ENCODE measurements at places on chromosomes 7 and 10.
A peak's percentile ranks its signal among the peaks of the same experiment; 100 is the strongest.

DNA sequence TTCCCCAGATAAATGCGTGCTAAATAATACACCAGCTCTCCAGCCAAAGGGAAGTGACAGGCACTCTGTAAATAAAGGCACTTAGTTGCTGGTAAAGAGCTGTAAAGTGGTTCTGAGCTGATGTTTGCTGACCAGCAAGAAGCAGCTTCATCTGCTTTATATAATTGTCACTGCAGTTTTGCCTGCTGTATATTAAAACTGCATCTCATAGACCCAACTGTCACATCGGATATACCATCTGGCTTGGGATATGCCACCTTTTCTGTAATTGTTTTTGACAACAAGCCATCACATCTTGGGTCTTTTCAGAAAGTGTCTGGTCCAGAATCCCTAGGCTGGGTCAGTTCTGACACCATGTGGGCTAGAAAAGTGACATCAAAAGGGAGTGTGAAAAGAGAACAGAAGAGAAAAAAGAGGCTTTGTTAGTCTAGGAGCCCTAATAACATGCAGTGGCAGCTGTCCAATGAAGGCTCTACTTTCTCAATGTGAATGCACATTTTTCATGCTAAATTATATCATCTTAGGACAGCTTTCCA, 697.6 kb downstream of the KCNMA1 start:
- no peak for DNase-seq

DNA sequence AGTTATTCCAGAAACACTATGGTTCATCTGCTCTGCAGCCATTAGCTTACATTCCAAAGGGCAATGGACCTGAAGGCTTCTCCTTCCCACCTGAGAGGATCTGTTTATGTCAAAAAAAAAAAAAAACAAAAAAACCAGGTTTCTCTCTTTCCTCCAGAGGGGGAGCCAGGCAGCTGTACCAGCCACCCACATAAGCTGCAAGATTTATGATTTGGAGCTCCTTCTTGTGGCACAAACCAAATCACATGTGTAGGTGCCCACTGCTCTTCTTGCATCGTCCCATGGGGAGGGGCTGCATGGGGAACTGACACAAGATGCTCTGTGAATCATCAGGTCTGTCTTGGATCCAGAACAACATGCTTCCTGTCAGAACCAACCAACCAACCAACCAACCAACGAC, 231.6 kb upstream of the IGFBP3 start:
- DNase-seq, result no peak

- peak; percentile 16 for DNase-seq
Measured at GRCh38 chr7:4416396-4417056, 265.6 kb upstream of the FOXK1 start.

GRCh38 chr7:28165261-28165660, 15.3 kb downstream of the JAZF1 start:
- no peak for DNase-seq

- no peak for DNase-seq
Measured at GRCh38 chr7:99254390-99254789, 18.2 kb upstream of the MYH16 start.

DNA sequence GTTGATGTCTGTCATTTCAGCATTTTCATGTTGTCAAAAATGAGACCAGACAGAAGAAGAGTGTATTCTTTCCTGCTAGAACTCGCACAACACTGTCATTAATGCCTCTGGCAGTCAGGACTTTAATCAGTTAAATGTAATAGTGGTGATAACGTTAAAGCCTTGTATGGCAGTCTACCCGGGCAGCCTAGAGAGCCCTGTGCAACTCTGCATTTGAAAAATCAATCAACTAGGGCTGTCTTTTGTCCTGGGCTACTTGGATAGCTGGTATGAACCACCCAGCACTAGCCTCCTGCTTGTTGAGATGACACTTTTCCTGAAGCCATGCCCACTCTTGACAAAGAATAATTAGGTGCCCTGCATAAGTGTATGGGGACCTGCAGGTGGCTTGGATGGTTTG, 19.8 kb downstream of the MGMT start:
- DNase-seq, result no peak

- no peak for DNase-seq
Measured at GRCh38 chr10:124083740-124084397, 9.5 kb downstream of the CHST15 start.

DNA sequence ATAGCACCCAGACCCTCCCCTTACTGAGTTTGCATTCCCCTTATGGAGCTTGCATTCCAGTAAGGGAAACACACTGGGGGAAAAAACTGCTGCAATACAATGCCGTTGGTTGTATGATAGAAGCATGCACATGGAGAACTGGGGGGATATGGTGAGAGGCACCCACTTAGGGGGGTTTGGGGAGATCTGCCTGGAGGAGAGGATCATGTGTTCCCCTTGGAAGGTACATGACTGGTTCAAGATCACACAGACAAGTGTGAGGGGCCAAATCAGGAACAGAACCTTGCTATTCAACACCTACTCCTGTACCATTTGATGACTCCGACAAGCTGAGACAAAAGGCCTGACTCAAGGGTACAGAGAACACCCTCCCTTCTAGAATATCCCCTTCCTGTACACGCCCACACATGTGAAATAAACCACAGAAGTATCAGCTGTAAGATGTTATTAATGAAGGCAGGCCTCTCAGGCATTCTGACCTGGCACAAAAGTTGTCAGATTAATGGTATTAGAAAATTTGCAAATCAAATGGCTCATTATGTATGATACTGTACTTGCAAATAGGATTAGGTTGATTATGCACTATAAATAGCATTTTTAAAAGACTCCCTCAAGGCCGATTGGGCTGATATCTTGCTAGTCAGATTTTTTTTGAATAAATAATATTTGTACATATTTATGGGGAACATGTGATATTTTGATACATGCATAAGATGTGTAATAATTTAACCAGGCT, 122.2 kb downstream of the NPY start:
- peak; percentile 16 for DNase-seq

DNA sequence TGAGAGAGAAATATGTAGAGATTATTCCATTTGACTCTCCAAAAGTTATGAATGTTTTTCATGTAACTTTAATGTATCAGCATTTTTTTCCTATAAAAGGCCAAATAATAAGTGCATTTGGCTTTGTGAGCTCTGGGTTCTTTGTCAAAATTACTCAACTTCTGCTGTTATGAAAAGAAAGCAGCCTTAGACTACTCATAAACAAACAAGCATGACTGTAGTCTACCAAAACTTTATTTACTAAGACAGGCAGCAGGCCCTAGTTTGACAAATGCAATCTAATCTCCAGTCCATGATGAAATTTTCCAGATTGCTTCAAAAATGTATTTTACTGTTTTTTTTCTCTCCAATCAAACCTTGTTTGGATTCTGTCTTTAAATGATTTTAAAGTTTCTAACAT, 46.3 kb downstream of the MRPL32 start:
- DNase-seq, result no peak

- DNase-seq, result no peak
Measured at GRCh38 chr7:140676306-140676705, 3.6 kb downstream of the ADCK2 start.

All from NCI-H524 (cell line).